ENCODE measurements at places on chromosomes 6 and 20.

GRCh38 chr6:102474041-102474807 is 1080.7 kb downstream of the GRIK2 start:
- no peak for DNase-seq

DNA sequence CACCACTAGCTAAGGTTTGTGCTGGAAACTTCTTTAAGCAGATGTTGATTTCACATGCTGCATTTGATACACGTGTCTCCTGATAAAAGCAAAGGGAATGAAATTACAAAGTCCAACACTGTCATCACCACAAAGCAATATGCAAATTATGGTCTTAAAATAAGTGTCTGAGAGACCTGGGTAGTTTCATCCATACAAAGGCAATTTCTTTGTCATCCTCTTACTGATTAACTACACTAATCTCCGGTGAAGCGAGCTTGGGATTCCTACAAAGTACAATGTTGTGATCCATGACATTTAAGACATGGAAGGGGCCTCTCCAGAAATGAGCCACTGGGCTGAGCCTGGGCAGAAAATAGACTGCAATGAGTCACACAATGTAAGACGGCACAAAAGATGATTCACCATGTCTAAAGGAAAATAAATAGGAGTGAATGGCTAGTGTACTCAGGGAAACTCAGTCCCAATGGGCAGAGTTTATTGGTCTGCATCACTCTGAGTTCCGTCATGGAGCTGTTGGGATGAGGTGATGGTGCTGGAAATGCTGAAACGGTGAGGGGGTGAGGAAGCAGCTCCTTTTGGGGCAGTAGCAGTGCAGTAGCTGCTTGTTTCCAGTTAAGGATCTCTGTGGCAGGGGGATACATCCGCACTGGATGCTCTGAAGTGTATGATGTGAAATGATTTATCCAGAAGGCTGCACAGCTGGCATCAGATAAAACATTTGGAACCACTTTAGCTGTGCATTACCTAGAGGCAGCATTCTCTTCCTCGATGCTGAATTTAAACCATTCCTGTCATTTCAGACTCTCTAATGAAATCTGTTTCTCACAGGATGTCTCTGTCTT is 103.3 kb downstream of the IBTK start:
- DNase-seq = no peak

DNA sequence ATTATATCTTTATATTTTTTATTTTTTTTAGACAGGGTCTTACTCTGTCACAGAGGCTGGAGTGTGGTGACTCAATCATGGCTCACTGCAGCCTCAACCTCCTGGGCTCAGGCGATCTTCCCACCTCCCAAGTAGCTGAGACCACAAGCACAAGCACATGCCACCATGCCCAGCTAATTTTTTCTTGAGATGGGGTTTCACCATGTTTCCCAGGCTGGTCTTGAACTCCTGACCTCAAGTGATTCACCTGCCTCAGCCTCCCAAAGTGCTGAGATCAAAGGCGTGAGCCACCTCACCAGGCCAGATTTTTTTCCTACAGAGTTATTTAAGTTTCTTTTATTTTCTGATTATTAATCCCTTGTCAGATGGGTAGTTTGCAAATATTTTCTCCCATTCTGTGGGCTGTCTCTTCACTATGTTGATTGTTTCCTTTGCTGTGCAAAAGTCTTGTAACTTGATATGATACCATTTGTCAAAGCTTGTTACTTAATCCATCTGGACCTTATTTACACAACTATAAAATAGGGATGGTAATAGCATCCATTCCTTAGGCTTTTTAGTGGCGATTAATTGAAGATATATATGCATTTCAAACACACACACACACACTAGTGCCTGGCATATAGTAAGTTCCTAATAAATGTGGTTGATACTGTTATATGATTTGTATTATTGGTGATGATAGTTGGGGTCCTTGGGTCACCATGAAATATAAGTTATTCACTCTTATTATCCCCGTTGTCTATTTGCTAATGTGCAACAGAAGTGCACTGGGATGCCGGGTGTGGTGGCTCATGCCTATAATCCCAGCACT is 187.1 kb downstream of the BCAS1 start:
- DNase-seq = peak; percentile 42

- no peak for DNase-seq
Measured at GRCh38 chr6:131629651-131630050, 1.6 kb upstream of the MED23 start.

DNA sequence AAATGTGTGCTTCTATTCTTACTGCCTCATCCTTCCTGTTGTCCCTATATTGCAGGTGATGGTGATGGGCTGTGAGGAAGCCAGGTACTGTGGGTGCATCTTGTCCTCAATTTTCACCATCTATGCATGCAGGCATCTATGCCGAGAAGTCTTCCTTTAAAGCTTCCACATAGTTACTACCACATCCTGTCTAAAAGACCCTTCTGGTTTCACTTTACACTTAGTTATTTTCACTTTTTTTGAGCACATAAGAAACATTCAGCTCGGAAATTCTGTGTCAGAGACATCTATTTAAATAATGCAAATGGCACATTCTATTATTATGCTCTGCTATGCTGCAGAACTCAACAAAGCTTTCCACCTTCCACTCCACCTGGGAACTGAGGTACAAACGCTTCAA is 28.2 kb upstream of the FABP7 start:
- DNase-seq = no peak

GRCh38 chr20:16968099-16968498 is 219.9 kb downstream of the OTOR start:
- DNase-seq = no peak

DNA sequence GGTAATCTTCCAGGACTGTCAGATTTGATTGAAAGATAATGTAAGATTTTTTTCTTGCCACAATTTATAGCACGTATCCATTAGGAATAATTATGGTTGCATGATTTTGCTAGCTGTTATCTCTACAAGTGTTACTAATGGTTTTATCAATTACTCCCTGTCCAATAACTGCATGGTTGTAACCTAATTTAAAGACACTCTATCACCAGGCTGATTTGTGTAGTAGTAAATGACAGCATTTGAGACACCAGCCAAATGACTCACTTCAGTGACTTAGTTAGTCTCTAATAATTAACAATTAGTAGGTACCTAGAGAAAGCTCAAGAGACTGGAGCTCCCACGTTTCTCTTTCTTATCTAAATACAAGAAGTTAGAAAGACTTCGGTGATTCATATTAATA is 453.8 kb upstream of the POU3F2 start:
- DNase-seq = no peak

DNA sequence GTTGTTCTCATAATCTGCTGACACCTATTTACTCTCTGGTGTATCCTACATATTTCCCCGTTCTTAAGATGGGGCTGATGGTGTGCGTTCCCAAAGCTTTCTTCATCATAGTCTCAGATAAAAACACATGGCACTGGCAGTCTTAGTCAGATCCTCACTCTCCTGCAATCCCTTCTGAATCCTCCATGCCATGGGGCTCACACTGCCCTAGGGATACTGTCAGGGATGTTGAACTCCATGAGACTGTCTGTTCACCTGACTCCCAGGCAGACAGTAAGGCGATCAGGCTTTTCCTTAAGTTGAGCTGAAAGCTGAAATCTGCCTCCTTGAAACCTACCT is 76.0 kb downstream of the SLX4IP start:
- no peak for DNase-seq

- DNase-seq = no peak
Measured at GRCh38 chr6:56104591-56104990, 142.8 kb downstream of the COL21A1 start.

DNA sequence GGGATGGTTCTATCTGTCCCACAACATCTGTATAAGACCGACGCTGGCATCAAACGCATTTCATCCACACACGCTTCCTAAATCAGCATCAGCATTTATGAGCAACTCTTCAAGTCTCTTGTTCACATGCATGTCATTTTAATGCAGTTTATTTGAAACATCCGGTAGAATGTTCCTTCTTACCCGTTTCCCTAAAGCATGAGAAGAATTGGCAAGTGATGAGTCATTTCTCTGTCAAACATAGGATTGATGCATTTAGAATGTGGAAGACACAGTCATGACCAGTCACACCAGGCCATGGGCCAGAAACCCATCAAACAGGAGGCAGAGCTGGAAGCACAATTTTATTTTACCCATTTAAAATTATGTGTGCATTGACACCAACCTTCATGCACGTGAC is 122.8 kb downstream of the UST start:
- DNase-seq = no peak

DNA sequence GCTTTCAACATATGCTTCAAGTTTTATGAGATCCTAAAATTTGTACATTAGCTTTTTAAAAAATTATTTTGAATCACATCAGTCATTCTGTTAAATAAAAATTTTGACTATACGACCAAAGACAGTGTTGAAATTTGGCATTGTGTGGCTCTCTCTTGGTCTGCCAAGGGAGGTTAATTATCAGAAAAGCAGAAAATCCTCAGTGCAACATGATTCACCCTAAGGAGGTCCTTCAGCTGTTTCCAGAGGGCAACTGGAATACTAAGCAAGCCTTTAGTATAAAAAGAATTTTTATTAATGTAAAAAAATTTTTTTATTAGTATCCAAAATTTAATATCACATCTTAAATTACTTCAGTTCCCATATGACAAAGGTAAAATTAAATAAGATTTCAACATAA is 23.1 kb upstream of the TMEM244 start:
- DNase-seq = no peak

GRCh38 chr20:13418263-13419229 is 197.5 kb downstream of the ISM1 start:
- no peak for DNase-seq

DNA sequence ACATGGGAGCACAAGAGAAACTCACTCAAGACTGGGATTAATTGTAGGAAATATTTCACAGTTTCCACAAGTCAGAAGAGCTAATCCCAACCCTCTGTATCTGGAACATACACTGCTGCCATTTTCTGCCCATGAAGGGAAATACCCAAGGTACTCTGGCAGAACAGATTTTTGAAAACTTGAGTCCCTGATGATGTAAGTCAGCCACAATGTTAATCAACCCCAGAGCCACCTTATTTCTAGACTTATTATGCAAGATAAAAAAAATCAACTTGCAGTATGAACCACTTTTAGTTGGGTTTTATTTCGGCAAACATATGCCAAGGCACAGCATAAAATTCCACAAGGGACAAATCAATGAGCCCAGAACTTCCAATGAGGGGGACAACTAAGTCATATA is 141.5 kb downstream of the LY86 start:
- DNase-seq = no peak

- DNase-seq = no peak
Measured at GRCh38 chr6:54404791-54405190, 96.5 kb downstream of the TINAG start.

GRCh38 chr6:12544821-12545565 is 171.6 kb upstream of the PHACTR1 start:
- DNase-seq = no peak

GRCh38 chr6:151723152-151723551 is 84.3 kb upstream of the ESR1 start:
- peak; percentile 9 for DNase-seq

DNA sequence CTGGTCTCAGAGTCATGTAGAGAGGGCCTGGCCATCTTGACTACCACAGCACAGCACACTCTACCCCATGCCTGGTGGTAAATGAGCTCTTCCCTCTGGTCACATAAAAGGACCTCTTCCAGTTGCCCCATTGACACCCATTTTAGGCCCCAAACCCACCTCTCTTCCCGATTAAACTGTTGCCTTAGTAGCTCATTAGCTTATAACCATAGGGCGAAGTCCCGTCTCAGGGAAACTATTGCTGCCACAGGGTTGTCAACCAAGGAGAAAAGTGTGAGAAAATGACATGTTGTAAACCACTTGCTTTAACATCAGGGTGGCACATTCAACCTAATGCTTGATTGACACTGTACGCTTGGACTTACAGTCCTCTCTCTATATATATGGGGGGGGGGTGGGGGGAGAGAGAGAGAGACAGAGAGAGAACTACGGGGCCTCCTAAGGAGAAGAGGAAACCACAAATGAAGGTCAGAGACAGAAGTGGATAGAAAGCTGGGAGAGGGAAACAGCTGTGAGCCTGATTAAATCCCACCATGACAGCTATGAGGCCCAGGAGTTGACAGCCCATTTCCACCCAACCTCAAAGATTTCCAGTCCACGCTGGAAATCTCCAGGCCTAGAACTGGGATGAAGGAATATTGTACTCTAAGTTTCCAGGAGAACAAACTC is 14.9 kb upstream of the BTN1A1 start:
- DNase-seq = no peak

GRCh38 chr20:61949363-61949713 is 116.3 kb downstream of the TAF4 start:
- no peak for DNase-seq

- DNase-seq = no peak
Measured at GRCh38 chr6:31666337-31666965, 571 bp downstream of the CSNK2B start.

- no peak for DNase-seq
Measured at GRCh38 chr6:27812078-27812804, 100.0 kb downstream of the OR2B2 start.

GRCh38 chr6:18485660-18486435 is 98.7 kb downstream of the RNF144B start:
- DNase-seq = no peak

DNA sequence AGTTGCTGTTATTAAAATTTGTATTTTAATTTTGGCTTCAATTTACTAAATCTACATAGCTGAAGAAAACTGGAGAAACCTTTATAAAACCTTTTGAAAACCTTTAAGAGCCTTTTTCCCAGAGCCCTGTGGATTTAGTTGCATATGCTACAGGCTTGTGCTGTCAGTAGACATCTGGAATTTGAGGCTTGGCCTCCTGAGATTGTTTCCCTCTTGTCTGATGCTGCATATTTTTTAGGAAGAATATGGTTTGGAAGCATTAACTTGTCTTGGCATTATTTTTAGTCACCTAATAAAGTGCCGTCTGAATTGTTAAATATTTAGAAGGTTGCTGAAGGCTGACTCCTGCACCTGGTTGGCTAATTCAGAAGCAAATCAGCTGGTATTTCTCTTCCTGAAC is 369.4 kb downstream of the UTRN start:
- DNase-seq = no peak

GRCh38 chr6:158926414-158926813 is 73.6 kb downstream of the RSPH3 start:
- no peak for DNase-seq

DNA sequence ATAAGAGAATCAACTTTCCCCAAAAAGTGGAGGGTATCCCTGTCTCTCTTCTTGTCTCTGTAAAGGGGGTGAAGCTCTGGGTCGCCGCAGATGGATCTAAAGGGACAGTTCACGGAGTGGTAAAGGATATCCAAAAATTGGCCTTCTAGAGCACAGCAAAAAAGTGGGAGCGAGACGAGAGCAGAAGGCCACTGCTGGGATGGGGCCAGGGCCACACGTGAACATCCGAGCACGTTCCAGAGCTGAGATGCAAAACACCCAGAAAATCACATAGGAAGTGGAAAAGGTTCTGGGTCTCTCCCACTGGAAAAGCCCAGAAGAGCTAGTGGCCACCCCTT is 837 bp downstream of the TRAM2 start:
- no peak for DNase-seq

GRCh38 chr6:56539527-56540105 is 103.1 kb downstream of the DST start:
- DNase-seq = no peak
